ENCODE measurements at places on chromosomes 4 and X.

DNA sequence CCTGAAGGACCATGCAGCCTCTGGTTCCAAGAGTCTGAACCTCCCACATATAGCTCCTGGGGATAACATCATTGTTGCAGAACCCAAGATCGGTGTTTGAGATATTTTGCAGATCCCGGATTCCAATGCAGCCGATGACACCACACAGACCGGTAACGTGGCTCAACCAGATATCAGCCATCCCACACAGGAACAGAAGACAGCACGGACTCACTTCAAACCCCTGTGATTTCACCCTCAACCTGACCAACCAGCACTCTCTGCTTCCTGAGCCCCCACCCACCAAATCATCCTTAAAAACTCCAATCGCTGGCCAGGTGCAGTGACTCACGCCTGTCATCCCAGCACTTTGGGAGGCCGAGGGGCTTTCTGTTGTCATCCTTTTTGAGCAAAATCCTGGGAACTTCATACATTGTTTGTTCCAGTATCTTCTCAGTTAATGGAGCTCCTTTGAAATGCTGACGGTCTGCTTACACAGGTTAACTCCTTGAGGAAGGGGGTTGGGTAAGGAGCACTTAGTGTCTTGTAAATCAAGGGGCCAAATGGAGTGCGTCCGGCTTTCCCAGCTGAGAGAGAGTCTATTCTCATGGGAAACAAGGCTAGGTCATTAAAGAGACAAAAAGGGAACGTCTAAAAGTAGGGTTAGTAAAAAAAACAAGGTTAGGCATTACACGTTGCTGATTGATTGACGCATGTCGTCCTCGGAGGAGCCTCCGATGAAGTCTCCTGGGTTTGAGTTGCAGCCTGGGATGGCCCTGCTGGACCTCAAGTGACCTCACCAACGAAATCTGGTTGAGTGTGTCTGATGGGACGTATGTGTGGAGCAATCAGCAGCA lies 230.4 kb downstream of the CRLF2 start:
- ATAC-seq = no peak

GRCh38 chrX:124223524-124223923 lies 108.9 kb upstream of the TEX13D start:
- ATAC-seq = peak; percentile 31

- no peak for ATAC-seq
These were observed 18.1 kb upstream of the PAGE5 start for GRCh38 chrX:55201930-55202579.

GRCh38 chr4:45732161-45732560 lies 391.7 kb downstream of the GABRG1 start:
- ATAC-seq = no peak

DNA sequence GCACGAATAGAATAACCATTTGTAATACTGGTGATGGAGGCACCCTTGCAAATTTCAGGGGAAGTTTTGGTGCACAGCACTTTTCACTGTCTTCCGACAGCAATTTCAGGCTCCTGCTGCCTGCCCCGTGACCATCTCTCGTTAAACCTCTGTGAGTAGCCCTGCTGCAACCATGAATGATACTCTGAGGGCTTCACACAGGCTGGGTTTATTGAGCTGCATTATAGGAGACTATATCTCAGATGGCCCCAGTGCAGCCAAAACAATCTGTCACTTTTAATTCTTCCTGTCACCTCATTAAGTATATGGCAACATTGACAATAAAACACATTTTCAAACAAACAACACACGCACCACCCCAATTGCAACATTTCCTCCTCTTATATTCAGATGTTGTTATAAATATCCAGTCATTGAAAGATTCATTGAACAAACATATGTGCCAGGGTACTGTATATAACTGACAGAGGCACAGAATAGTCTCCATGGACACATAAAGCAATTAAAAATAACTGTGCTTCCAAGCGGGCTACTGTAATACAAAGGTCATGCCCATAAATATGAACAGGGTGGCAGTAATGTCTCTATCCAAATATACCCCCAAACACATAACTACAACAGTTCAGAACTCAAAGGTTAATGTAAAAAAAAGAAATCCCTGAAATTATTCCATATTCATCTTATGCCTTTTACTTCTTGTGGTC lies 477.0 kb downstream of the GBA3 start:
- ATAC-seq = no peak

GRCh38 chr4:22414833-22415232 lies 101.0 kb downstream of the ADGRA3 start:
- ATAC-seq = no peak

DNA sequence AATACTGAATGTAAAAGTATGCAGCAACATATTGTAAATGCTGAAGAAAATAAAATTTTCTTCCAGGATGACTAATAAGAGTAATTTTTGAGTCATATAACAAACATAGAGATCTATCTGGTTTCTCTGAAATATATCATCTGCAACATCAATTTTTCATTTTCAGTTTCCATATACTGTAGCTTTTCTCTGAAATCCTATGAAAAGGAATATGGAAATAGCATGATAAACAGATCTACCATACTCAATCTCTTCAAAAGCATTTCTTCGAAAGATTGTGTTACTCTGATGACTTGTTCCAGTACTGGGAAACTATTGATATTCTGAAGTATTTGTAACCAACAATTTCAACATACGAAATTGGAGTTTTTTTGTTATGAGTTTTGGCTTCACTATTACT lies 1156.7 kb downstream of the FAM133A start:
- no peak for ATAC-seq

DNA sequence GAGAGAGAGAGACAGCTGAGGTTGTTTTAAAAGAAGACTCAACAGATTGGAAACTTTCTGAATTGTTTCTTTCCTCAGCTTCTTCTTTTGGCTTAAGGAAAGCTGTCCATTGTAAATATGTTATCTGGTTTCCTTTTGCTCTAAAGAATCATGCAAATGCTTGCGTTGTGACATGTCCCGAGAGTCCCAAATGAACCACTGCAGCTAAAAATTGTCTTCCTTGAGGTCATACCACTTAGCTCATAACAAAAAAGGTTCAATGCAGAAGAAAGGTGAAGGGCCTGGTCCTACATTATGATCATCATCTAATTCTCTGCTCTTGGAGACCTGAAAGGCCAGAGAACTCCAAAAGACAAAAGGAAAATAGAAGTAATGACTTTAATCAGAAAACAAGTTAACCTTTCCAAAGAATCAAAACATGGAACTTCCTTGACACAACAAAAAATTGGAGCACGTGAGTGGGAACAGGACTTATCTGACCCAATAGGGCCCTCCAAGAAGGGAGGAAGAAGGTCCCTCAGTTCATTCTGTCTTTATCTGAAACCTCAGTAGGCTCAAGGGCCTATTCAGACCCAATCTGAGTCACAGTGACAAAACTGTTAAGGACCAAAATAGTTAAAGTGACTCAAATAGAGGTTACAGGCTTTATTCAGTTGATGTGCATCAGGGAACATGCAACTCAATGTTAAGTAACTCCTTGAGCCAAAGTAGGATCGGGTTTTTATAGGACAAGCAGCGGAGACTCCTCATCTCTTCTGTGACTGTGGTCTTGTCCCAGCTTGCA lies 14.7 kb upstream of the VSIG1 start:
- ATAC-seq = no peak

- ATAC-seq = no peak
These were observed 40.2 kb upstream of the NDNF start for GRCh38 chr4:121112530-121112929.

- ATAC-seq = no peak
These were observed 108.0 kb upstream of the TBL1X start for GRCh38 chrX:9356846-9357245.

GRCh38 chrX:101252634-101253033 lies 33.0 kb downstream of the DRP2 start:
- no peak for ATAC-seq

GRCh38 chrX:153736871-153737441 lies 12.3 kb downstream of the ABCD1 start:
- ATAC-seq = no peak

DNA sequence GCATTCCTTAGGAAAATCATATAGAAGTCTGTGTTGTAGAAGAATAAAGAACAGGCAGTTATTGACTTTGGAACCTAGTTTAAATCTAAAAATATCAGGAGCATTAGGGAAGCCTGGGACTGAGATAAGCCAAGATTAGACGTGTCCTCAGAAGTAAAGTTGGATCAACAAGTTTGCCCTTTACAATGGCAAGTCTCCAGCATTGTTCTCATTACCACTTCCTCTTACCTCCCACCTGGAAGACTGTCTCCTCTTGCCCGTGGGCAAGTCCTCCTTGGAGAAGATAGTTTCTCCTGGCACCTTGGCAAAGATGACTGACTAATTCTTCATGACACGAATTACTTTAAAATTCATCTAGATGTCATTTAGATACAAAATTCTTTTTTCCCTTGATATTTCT lies 37.8 kb downstream of the CNKSR2 start:
- ATAC-seq = no peak

- no peak for ATAC-seq
These were observed 133.3 kb upstream of the ZIC3 start for GRCh38 chrX:137432609-137433008.

GRCh38 chr4:71592793-71593192 lies 191.1 kb downstream of the GC start:
- no peak for ATAC-seq

GRCh38 chr4:40524366-40525041 lies 105.2 kb downstream of the RBM47 start:
- no peak for ATAC-seq

DNA sequence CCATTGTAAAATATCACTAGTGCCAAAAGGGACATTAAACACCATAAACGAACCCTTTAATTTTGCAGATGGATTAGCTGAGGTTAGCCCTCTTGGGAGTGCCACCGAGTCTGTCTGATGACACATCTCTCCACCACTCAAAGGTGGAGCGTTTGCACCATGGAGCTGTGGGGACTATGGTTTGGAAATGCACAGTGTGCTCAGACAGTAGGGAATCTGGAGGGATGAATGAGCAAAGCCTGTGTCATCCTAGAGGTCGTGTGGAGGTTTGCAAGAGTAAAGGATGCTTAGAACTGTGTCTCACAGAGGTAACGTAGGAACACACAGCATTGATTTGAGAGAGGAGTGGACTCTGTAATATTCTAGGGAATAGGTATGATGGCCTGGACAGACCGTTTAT lies 93.7 kb downstream of the CLNK start:
- ATAC-seq = no peak

GRCh38 chr4:70179811-70180210 lies 15.7 kb upstream of the ODAM start:
- ATAC-seq = no peak

DNA sequence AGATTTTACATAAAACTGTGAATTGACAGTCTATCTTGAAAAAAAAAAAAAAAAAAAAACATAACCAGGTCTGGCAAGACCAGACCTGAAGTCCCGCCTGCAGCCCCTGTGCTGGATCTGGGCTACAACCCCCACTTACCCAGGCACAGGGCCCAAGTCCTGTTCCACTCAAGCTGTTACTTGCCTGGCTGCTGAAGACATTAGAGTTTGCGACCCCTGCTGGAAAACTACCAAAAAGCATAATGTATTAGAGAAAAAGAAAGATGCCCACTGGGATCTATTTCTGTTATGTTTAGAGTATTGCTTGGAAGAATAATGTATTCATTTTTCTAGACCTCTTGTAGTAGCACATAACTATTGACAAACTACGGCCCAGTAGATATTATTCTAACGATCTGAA lies 4.7 kb downstream of the HS3ST1 start:
- ATAC-seq = no peak

DNA sequence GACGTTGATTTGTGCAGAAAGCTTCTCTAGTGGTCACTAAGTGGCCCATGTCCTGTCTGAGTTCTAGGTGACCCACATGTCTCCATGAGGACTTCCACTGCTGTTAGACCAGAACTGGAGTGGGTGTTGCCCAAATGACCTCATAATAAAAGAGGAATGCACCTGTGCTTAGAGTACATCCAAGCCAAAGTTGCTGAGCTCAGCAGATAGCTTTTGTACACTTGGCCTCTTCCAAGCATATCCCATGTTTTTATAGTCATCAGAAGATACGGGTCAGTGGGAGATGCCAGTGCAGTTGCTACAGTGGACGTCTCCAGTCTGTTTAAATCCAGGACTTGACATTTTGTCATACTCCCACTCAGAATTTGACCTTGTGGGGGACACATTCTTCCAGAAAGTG lies 37.6 kb upstream of the WDR1 start:
- ATAC-seq = no peak

DNA sequence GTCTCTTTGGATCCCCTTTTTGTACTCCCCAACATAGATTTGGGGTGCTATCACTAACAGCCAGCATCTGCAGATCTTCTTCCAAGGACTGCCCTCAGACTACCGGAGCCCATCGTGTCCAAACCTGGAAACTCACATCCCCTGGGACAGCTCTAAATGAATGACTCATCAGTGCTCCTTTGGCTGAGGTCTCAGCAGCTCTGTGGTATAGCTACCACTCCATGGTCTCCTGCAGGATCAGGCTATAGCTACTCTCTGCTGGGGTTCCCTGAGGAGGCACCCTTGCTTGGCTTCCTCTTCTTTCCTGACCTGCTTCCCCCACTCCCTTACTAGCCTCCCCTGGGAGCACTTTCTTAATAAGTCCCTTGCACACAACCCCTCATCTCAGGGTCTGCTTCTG lies 97.5 kb upstream of the PRPS2 start:
- no peak for ATAC-seq

DNA sequence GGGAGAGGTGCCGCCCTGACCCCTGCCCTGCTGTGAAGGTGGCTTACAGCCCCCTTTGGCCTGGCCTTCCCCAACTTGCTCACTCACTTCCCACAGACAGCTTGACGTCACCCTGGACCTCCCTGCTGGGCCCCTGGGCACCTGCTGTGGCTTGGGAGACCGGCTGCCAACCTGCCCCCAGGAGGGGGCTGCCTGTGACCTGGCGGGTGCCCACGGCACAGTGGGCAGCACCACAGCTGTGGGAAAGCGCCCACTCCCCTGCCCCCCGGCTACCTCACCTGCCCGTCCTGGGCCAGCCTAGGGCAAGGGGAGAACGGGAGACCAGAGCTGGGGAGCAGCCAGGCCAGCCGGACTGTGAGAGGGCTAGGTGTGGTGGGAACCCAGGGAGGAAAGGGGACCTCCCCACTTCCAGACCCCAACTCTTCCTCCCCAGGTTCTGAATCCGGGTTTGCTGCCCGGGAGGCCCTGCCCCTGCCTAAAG lies 2.4 kb upstream of the ZFP92 start:
- no peak for ATAC-seq

DNA sequence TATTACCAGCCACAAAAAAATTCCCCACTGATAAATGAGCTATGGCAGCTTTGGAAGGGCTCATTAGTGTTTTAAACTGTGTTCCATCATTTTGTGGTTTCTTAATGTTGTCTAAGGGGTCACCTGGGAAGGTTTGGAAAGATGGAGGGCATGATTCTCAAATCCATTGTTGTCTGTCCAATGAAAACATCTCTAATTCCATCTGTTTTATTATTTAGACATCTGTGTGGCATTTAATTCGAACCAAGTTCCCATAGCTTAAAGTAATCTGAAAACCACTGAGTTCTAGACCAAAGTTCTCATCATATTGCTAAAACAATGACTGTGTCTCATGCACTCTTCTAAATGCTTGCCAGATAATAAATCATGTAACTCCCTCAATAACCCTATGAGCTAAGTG lies 103.8 kb upstream of the PPP3CA start:
- no peak for ATAC-seq

GRCh38 chr4:177250056-177250696 lies 59.5 kb upstream of the NEIL3 start:
- peak; percentile 94 for ATAC-seq
